ENCODE measurements at places on chromosomes 3 and 15.

GRCh38 chr3:77648214-77648613 lies 608.3 kb downstream of the ROBO2 start:
- DNase-seq = no peak

DNA sequence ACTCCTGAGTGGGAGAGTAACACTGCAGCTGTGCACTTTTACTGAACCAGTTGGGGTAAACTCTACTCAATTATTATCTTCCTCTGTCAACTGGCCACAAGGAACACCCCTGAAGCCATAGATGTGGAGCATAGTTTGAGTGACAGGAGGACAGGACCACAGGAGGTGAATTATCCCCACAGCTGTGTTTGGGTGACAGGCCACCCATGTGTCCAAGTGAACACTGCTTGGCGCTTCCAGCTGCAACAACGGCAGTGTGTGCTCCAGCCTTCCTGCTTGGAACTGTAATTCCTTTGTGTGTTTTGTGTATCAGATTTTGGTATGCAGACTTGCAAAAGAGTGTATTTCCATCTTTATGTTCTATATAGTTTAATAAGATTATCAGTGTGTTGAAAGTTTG lies 20.2 kb upstream of the TSPAN3 start:
- no peak for DNase-seq

- no peak for DNase-seq
These were observed 98.5 kb upstream of the SLC2A2 start for GRCh38 chr3:171125010-171125409.

DNA sequence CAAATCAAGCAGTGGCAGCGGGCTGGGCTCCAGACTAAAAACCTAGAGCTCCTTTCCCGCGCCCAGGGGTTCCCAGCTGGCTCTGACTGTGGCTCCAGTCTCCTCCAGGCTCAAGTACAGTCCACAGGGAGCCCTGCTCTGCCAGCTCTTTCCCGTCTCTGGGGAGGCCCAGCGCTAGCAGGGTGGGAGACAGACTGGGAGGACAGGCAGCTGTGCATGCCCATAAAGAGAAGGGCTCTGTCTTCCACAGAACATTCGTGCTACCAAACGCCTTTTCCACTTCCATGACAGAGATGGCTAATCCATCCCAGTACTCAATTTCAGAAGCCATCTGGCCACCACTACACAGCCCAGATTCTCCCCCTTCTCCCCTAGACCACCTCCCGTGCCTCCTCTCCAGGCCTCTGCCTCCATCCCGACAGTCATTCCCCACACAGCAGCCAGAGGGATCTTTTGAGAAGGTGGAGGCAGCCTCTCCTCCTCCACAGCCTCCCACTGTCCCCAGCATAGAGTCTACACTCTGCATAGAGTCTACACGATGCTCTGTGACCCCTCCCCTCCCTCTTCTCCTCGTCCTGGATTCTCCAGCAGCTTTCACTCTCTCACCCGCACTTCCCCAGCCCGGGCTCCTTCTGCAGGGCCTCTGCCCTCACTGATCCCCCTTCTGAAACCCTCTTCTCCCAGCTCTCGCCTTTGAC lies 6.8 kb upstream of the DUSP7 start:
- no peak for DNase-seq

DNA sequence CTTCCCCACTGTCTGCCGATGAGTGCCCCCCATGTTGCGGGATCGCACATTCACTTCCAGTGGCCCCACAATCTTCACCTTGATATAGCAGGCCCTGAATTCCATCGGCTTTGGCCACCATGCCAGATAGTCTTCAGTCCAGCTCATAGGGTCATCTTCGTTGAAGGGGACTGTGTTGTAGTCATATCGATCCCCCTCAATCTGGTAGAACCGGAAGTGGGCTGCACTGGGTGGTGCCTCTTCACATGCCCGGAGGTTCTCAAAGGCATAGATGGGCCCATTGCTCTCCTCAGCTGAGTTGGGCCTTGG lies 12.1 kb upstream of the CLPX start:
- no peak for DNase-seq

GRCh38 chr3:119401503-119402440 lies 61.6 kb downstream of the TMEM39A start:
- peak; percentile 23 for DNase-seq

- DNase-seq = no peak
These were observed 739.9 kb upstream of the NR2F2 start for GRCh38 chr15:95590533-95591044.

DNA sequence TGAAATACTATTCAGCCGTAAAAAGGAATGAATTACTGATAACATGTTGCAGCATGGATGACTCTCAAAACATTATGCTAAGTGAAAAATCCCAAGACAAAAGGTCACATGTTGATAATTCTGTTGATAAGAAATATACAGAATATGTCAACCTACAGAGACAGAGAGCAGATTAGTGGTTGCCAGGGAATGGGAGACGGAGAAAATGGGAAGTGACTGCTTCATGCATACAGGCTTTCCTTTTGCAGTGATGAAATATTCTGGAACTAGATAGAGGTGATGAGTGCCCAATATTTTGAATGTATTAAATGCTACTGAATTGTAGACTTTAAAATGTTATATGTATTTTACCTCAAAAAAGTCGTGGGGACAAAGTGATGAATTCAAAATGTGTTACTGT lies 56.2 kb downstream of the ABHD2 start:
- no peak for DNase-seq

- DNase-seq = no peak
These were observed 91.8 kb downstream of the RYR3 start for GRCh38 chr15:33402600-33402999.

GRCh38 chr3:187850258-187850921 lies 105.1 kb upstream of the BCL6 start:
- no peak for DNase-seq

- no peak for DNase-seq
These were observed 61.3 kb downstream of the VGLL4 start for GRCh38 chr3:11582191-11582968.

GRCh38 chr3:145673838-145674237 lies 487.1 kb downstream of the PLOD2 start:
- DNase-seq = no peak
